T-cell (primary cell): ENCODE measurements at places on chromosomes 5 and 9. TPM values are rescaled to one million over a fixed set of nuclear protein-coding genes. Genes with fewer than 3 reads are reported as not detected.

The PCDHB11 gene
- not detected for total RNA-seq

The SEMA5A gene
- 1.5 TPM for total RNA-seq

The SH3TC2 gene
- total RNA-seq: not detected

The IL4 gene
- total RNA-seq: not detected

The GABRB2 gene
- total RNA-seq: not detected

The PRR7 gene
- 12.3 TPM for total RNA-seq

- H3K27ac ChIP-seq: no peak overlapping the region
- H3K27me3 ChIP-seq: no peaks in the 10 kb centered on the region
- no peaks in the 10 kb centered on the region for H3K4me1 ChIP-seq
- H3K36me3 ChIP-seq: no peaks in the 10 kb centered on the region
Measured at GRCh38 chr9:34079181-34079580, 30.5 kb upstream of the UBAP2 start.

GRCh38 chr5:31211098-31211497, 17.6 kb downstream of the CDH6 start:
- no peak overlapping the region for H3K27ac ChIP-seq
- no peaks in the 10 kb centered on the region for H3K27me3 ChIP-seq
- no peak overlapping the region for H3K4me3 ChIP-seq
- H3K4me1 ChIP-seq: no peaks in the 10 kb centered on the region
- no peaks in the 10 kb centered on the region for H3K36me3 ChIP-seq
- DNase-seq: no peak

- H3K27me3 ChIP-seq: no peaks in the 10 kb centered on the region
- peak; percentile 88 for DNase-seq
- peaks cover 6% of the 10 kb centered on the region for H3K36me3 ChIP-seq
Measured at GRCh38 chr5:139636207-139636792, 11.8 kb upstream of the CXXC5 start.

DNA sequence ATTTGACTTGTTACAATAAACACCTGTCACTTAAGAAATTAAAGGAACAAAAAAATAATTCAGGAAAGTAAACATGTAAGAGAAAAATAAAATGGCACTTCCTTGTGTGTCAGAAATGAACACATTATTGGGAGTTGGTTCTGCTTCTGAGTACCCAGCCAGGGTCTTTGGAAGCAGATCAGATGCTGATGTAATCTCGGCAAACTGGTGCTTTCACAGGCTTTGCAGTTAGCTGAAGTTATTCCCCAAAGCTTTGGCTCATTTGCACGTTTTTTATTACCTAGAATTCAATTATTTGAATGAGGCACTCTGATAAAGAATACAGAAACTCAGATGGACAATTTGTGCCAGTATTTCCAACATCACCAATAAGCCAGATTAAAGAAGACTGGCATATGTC, 10.9 kb downstream of the CDH18 start:
- H3K4me3 ChIP-seq: no peak overlapping the region
- no peak overlapping the region for H3K27ac ChIP-seq
- H3K4me1 ChIP-seq: no peaks in the 10 kb centered on the region
- no peaks in the 10 kb centered on the region for H3K36me3 ChIP-seq

DNA sequence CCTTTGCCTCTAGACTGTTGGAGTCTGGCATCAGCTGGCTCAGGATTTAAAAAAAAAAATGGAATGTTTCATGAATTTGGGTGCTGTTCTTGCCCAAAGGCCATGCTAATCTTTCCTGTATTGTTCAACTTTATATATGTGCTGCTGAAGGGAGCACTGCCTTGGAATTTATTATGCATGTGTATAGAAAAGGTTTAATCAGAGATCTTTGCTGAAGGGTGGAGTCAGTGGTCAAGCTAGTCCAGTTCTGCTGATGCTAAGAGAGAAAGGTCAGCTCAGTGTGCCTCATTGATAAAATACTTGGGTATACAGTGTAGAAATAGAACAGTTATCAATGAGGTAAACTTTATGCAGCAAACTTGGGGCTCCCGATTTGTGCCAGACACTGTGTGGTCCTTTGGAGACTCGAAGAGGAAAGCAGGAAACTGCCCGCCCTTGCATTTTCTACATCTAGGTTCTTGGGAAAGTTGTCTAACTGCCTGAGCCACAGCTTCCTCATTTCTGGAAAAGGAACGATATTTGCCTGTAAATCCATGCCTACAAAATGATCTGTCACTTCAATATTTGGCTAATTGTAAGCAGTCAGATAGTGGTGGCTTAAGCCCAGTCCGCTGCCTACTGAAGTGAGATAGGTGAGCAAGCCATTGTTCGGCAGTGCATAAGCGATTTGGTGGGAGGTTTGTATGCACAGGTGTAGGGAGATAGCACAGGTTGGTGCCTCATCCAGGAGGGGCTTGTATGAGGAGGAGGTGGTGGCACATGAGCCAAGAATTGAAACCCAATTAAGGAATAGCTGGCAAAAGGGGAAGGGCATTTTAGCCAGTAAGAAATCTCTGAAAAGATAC, 29.2 kb upstream of the GTF2H2C start:
- H3K27ac ChIP-seq: no peak overlapping the region
- no peaks in the 10 kb centered on the region for H3K4me1 ChIP-seq
- no peaks in the 10 kb centered on the region for H3K36me3 ChIP-seq
- peaks cover 2% of the 10 kb centered on the region for H3K27me3 ChIP-seq

- no peaks in the 10 kb centered on the region for H3K4me1 ChIP-seq
- H3K27ac ChIP-seq: no peak overlapping the region
- no peaks in the 10 kb centered on the region for H3K36me3 ChIP-seq
Measured at GRCh38 chr5:87582149-87582548, 169.4 kb upstream of the CCNH start.

DNA sequence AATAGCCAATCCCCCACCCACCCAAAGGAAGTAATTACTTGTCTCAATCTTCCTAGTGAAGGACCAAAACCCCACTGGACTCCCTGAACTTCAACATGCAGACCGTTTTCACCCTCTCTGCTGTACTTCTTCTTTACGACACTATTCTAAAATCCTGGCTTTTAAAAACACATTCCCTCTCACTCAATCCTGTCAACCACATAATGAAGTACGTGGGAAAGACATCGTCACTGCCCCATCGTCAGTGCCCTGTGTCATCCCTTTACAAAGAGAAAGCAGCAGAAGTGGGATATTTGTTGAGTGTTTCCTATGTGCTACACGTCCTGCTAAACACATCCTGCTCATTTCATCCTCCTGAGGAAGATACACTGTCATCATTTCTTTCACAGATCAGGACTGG, 54.2 kb downstream of the MAPKAP1 start:
- peaks cover 6% of the 10 kb centered on the region for H3K36me3 ChIP-seq
- no peak for DNase-seq
- H3K27ac ChIP-seq: no peak overlapping the region
- no peaks in the 10 kb centered on the region for H3K27me3 ChIP-seq

DNA sequence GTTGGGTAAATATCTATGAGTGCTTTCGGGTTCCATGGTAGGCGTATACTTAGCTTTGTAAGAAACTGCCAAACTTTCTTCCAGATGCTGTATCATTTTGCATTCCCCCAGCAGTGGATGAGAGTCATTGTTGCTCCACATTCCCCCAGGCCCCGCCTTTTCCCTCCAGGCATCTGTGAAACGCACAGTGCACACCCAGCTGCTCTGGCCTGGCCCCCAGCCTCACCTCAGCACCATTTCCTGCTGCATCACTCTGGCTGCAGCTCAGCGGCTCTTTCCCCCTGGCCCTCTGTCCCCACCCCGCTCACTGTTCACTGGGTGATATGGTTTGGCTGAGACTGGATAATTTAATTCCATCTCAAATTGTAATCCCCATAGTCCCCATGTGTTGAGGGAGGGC, 76.6 kb upstream of the SPTLC1 start:
- no peak overlapping the region for H3K27ac ChIP-seq
- H3K36me3 ChIP-seq: no peaks in the 10 kb centered on the region
- DNase-seq: no peak
- no peaks in the 10 kb centered on the region for H3K4me1 ChIP-seq
- H3K27me3 ChIP-seq: no peaks in the 10 kb centered on the region

DNA sequence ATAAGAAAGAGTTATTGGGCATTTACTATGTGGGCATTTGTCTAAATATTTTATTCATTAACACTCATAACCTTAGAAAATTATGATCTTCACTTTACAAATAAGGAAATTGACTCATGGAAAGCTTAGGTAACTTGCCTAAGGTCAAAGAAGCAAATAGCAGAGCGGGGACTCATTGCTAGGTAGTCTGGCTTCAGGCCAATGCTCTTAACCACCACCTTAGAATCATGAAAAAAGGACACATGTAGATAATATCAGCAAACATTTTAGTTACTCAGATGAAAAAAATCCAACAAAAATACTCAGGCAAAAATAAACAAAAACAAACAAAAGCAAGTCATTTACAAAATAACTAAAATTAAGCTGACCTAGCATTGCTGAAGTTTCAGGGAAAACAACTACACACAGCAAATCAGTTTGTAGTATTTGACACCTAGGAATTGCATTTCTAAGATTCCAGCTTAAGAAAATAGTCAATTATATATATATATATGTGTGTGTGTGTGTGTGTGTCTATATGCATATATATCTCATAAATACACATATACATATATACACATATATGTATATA, 166.0 kb downstream of the HMHB1 start:
- H3K4me1 ChIP-seq: no peaks in the 10 kb centered on the region
- H3K36me3 ChIP-seq: no peaks in the 10 kb centered on the region
- H3K27ac ChIP-seq: no peak overlapping the region
- H3K27me3 ChIP-seq: no peaks in the 10 kb centered on the region
- no peak overlapping the region for H3K4me3 ChIP-seq

GRCh38 chr5:44536650-44537260, 147.5 kb upstream of the FGF10 start:
- H3K4me1 ChIP-seq: no peaks in the 10 kb centered on the region
- no peaks in the 10 kb centered on the region for H3K27me3 ChIP-seq
- H3K4me3 ChIP-seq: no peak overlapping the region
- H3K36me3 ChIP-seq: no peaks in the 10 kb centered on the region

- H3K4me1 ChIP-seq: peaks cover 10% of the 10 kb centered on the region
- no peak for DNase-seq
- H3K27me3 ChIP-seq: no peaks in the 10 kb centered on the region
- H3K27ac ChIP-seq: no peak overlapping the region
- no peak overlapping the region for H3K4me3 ChIP-seq
Measured at GRCh38 chr9:113475992-113476391, 12.5 kb downstream of the RGS3 start.

DNA sequence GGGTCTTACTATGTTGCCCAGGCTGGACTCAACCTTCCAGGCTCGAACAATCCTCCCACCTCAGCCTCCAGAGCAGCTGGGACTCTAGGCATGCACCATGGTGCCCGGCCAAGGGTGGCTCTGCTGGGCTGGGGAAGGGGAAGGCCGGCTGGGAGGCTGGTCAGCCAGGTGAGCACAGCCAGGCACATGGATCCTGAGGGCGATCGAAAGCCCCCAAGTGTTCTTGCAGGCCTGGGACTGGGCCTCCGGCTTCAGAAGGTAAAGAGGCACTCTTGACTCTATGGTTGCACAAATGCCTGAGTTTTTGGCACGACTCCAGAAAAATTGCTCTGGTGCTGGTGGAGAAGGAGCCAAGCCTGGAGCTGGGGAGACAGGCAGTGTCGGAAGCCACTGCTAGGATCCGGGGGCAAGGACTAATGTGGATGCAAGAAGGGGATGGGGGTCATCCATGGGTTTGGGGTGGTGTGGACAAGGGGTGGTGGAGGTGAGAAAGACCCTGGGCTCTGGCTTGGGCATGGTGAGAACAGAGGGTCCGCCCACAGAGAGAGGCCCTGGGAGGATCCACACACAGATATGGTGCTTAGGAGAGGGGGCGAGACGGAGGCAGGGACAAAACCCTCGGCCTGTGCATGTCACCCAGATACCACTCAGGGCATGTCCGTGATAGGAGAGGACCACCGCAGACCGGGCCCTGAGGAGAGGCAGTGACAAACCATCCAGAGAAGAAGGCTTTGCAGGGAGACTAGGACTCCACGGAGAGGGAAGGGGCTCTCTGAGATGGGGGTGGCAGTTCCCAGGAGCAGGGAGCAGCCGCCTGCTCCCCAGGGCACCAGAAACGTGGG, 51.1 kb upstream of the COL5A1 start:
- H3K36me3 ChIP-seq: no peaks in the 10 kb centered on the region
- peaks cover 54% of the 10 kb centered on the region for H3K27me3 ChIP-seq
- no peak overlapping the region for H3K27ac ChIP-seq
- no peaks in the 10 kb centered on the region for H3K4me1 ChIP-seq
- DNase-seq: peak; percentile 0

DNA sequence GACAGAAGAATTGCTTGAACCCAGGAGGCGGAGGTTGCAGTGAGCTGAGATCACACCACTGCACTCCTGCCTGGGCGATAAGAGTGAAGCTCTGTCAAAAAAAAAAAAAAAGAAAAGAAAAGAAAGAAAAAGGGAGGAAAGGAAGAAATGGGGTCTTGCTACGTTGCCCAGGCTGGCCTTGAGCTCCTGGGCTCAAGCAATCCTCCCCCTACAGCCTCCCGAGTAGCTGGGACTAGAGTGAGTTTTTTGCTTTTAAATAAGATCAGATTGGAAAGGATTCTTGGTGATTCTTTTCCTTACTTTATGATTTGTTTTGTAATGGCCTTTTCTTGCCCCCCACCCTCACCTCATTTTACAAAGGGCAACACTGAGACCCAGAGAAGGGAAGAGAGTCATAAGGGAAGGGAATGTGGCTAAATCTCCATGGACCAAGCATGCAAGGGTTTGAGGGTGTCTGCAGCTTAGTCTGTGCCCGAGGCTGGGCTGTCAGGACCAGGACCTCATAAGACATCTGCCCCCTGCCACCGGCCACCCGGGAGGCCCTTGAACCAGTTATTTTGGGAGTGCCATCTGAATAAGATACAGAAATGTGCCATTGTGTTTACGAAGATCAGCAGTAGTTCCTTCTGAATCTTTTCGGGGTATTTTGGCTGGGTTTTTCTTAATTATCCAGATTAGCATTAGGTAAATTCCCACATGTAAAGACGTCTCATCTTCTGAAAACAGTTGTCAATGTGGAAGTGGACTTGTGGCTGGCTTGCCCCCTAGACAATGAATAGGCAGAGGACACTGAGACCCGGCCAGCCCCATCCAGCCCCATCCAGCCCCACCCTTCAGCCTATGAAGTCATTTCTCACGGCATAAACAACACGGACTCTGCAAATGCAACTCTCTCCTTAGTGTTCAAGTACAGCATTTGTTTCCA, 44.5 kb upstream of the GRHPR start:
- no peaks in the 10 kb centered on the region for H3K4me1 ChIP-seq
- no peak overlapping the region for H3K27ac ChIP-seq
- no peak overlapping the region for H3K4me3 ChIP-seq
- DNase-seq: no peak
